Coronary artery (tissue), 2 donors: ENCODE measurements at places on chromosomes 1 and 21.

DNA sequence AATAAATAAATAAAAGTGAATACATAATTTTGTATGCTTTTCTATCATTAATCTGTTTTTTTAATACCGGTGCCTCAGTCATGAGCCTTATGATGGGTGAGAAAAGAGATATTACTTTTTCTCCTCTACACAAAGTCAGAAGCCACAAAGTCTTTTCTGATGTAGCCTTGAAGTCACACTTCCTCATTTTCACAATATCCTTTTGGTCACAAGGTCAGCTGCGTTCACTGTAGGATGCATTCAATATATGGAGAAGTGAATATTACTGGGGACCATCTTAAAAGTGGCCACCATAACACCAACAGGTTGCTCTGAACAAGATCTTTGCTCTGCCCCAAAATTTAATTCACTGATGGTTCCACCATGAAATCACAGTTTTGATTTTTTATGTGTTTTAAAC lies 83.3 kb upstream of the TNR start:
- no peak for DNase-seq

DNA sequence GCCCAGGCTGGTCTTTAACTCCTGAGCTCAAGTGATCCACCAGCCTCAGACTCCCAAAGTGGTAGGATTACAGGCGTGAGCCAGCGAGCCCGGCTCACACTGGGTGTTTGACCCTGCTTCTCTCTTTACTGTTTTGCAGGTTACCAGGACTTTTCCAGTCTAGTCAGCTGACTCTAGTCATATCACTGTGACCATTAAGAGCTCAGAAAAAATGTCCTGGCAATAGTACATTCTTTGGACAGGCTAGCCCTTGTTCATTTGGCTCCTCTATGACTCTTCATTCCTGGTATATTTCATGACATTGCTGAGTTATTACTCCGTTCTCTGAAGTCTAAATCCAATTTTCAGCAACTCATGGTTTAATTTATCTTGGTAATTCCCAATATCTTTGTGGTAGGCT lies 8.0 kb upstream of the CA6 start:
- no peak for DNase-seq

DNA sequence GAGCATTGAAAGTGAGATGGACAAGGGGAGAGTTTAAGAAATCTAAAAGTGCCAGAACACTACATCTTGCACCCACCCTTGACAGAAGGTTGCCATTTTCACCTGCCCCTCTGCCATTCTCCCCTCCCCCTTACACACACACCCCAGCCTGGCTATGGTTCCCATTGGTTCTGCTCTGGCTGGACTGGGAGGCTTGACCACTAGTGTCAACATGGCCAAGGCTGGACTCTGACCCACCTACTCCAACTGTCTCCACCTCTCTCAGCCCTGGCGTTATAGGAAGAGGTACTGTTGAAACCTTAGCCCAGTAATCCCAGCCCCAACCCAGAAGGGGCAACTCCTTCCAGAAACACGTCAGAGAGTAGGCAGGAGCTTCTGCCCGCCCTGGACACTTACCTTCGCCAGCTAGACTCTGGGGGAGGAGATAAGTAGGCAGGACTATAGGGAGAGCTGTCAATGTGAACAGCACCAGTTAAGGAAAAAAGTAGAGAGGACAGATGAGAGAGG lies 4.5 kb downstream of the CRTC2 start:
- no peak for DNase-seq

DNA sequence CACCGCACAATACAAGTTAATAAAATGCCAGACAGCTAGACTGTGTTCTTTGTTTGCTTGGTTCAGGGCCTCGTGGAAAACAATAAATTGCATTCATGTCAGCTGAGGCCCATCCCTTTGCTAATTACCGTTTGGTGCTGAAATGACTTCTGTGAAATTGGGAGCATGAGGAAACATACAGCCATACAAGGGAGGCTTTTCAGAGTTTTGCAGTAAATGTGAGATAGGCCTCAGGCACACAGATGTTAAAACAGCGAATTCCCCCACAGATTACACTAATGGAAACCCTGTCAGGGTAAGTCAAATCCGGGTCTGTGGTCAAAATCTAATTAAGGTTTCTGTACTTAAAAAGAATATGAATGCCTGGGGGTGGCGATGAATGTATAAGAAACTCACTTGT lies 173.5 kb upstream of the LMO4 start:
- no peak for DNase-seq

GRCh38 chr1:62826901-62827300 lies 43.0 kb downstream of the ATG4C start:
- DNase-seq, result no peak

- no peak for DNase-seq
Observed at GRCh38 chr1:118820864-118821263, 167.3 kb downstream of the TBX15 start.

DNA sequence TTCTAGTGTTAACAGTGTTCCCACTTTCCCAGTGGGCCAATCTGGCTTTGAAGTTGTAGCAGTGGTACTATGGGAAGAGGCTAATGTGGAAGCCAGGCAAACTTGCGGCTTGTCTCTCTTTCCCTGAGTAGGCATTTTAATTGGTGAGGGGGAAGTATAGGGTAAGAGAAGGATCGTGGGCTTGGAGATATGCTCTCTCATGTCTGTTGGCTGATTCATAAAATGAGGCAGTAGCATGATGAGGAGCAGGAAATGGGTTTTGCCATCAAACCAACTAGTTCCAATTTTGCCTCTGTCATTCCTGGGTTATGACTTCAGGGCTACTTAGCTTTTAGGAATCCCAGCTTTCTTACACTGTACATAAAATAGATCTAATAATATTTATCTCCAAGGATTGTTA lies 12.1 kb downstream of the C8A start:
- no peak for DNase-seq

DNA sequence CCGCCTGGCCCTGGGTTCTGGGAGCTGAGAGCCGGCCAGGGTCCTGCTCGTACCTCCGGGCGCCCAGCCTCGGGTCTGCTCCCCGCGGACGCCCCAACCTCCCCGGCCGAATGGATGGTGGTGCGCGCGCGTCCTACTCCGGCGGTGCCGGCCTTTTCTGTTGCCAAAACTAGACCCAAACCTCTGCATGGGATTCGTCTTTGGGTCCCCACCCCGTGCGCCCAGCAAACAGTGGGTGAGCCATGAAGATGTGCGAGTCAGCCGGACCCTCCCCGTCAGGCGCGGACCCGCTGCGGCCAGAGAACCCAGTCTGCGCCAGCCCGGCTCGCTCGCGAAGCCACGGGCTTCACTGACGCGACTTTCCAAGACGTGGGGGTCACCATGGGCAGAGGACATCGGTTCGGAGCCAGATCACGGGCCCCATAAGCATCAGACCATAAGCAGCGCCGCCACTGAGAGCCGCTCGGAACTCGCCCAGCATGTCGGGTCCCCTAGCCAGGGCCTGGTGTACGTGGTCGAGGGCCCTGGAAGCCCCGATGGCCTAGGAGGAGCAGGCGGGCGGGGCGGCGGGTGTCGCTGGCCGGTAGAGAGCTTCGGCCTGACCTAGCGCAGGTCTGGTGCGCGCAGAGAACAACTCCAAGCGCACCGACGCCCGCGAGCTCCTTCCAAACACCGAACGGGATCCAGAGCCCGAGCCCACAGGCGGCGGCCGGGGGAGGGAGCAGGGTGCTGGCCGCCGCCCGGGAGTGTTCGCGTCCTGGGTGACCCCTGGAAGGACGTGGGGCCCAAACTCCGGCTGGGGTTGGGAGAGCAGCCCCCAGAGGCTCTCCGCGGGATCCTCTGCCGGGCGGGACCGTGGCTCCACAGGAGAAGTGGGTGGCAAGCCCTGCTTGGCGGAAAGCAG lies 1.0 kb upstream of the TP73 start:
- peak; percentile 74 for DNase-seq

DNA sequence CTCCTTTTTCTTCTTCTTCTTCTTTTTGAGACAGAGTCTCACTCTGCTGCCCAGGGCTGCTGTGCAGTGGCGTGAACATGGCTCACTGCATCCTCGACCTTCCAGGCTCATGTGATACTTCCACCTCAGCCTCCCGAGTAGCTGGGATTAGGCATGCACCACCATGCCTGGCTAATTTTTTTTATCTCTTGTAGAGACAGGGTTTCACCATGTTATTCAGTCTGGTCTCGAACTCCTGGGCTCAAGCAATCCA lies 13.0 kb upstream of the PADI1 start:
- peak; percentile 4 for DNase-seq

DNA sequence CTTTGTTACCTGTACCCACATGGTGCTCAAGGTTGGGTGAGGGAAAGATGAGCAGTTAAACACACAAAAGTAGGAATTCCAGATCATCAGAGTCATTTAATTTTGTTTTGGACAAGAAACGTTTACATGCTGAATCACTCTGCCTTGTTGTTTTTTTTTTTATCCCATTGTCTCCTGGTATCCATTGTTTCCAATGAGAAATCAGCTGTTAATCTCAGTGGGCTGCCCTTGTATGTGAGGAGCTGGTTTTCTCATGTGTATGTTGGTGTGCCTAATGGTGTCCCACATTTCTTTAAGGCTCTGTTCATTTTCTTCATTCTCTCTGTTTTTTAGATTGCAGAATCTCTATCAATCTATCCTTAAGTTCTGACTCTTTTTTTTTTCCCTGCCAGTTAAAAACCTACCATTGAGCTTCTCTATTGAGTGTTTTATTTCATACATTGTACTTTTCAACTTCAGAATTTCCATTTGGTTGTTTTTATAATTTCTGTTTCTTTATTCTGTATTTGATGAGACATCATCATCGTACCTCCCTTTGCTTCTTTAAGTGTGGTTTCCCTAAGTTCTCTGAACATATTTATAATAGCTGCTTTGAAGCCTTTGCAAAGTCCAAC lies 8.8 kb upstream of the OBSCN start:
- DNase-seq, result no peak

GRCh38 chr1:204502241-204502640 lies 7.6 kb upstream of the PIK3C2B start:
- no peak for DNase-seq

DNA sequence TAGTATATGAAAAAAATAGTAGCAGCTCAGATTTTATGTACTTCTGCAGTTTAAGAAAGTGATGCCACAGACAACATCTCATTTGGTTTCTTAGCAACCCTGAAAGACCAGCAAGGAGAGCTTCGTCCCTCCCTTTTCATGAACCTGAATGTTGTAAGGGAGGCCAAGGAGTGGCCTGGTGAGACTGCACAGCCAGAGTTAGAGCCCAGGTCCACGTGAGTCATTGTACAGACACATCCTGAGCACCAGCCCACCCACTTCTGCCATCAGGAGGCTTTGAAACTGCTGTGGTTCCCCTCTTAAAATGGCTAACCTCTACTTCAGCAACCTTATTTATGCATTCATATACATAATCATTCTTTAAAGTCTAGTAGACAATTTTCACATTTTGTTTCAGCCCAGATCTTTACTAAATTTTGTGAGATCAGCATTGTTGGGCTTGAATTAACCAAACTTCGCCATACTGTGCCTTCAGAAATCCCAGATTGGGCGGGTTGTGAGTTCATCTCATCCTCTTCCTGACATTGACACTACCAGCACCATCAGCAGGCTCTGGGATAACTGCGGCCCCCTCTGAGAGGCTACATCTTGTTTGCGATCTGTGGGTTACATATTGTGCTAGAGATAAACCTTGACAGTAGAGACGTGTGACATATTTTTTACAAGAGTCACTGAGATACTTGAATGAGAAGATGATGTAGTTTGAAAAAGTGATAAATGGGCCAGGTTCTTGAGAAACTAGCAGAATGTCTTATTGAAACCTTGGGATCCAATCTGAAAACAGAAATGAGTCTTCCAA lies 106.7 kb downstream of the CAMTA1 start:
- DNase-seq, result no peak

- DNase-seq, result no peak
Observed at GRCh38 chr1:211355873-211356272, 29.2 kb downstream of the TRAF5 start.

GRCh38 chr21:38787461-38788274 lies 18.1 kb upstream of the ETS2 start:
- no peak for DNase-seq

DNA sequence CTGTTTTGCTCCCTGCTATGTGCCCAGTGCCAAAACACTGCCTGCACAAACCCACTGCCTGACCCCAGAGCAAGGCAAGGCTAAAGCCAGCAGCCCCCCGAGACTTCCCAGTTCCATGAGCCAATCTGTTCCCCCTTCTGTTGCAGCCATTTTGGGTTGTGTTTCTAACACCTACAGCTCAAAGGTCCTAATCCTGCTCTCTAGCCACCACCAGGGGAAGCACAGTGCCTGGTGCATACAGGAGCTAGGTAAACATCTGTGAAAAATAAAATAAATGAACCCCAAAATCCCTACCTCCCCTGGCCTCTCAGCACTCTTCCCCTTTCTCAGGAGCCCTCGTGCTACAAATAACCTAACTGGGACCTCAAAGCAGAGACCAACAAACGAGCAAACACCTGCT lies 190.2 kb downstream of the MATN1 start:
- DNase-seq, result peak; percentile 35

GRCh38 chr1:119898530-119898929 lies 2.2 kb upstream of the ADAM30 start:
- DNase-seq, result no peak

GRCh38 chr1:115652236-115652788 lies 10.5 kb downstream of the VANGL1 start:
- DNase-seq, result no peak

DNA sequence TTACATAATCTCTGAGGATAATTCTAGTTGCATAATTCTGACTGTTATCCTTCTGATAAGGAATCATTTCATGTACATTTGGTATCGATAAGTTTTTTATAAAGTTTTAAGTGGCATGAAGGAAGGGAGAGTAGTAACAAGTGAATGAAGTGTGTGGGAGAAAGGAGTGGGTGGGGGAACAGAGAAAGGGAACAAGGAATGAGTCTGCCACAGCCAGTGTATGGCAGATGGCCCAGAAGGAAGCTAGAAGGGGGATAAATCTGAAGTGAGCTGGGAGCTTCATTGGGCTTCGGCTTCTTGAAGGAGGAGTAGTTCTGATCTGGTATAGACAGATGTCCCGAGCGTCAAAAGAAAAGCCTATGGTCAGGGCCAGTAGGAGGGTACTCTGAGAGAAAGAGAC lies 18.6 kb downstream of the ZBTB40 start:
- DNase-seq, result no peak

DNA sequence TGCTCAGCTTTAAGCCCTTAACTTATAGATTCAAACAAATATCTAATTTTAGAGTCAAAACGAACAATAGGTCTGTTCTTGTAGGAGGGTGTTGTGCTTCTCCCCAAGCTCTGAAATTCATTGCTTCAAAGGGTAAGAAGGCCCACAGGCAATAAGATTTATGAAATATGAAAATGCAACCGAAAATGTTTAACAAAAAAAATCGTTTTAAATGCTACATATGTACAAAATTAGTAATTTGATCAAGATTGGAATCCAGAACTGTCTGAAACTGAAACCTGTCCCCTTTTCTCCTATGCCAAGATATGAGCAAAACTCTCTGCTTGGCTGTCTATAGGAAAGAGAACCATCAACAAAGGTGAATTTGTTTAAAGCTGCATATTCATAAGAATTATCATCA lies 534.3 kb downstream of the PLPP3 start:
- DNase-seq, result no peak

- peak; percentile 81 for DNase-seq
Observed at GRCh38 chr1:23369335-23370013, at the start of gene ZNF436. Gene ZNF436, minus strand, starts transcription at chr1:23369836. Its CDS starts 1,831 bp downstream, at chr1:23368005.

- DNase-seq, result no peak
Observed at GRCh38 chr1:214989341-214989740, 93.2 kb upstream of the KCNK2 start.
